ENCODE measurements at places on chromosomes 2 and 18.

- no peak for DNase-seq
Observed at GRCh38 chr18:2102022-2102421, 469.3 kb downstream of the METTL4 start.

DNA sequence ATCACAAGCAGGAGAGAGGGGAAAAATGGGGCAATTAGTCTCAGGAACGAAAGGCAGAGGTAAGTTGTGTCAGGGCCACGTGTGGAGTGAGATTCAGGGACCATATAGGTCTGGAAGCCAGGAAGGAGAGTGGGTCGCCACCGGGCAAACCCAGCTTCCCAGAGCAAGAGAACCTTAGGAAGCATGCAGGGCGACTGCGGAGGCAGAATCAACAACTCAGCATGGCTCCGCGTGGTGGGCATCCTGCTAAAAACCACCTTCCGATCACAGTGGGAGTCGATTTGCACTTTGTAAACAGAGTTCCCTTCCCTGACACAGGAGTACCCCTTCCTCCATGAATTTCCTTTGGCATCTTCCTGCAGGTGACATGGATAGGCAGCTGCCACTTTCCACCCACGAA is 114.6 kb downstream of the TTC32 start:
- no peak for DNase-seq

- no peak for DNase-seq
Observed at GRCh38 chr18:61334951-61335683, 1.9 kb downstream of the CDH20 start.

DNA sequence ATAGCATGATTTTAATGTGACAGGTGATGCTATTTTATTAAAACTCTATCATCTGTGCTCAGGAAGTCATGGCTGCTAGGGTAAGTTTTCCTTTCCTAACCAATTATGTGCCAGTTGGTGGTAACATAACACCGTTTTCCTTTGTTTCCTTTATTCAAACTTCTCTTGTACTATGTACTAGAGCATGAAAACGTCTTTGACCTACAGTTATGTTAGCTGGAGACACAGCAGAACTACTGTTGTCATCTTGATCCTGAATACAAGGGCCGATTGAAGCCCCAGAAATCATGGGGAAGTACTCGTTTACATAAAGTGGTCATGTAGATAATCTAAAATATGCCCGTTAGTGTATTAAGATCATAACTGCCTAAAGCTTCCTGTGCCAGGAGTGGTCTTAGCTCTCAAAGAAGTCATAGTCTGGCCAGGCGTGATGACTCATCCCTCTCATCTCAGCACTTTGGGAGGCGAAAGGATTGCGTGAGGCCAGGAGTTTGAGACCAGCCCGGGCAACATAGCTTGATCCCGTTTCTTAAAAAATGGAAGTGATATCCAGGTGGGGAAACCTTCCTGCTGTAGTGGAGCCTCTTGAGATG is 20.5 kb downstream of the NEDD4L start:
- DNase-seq = no peak

DNA sequence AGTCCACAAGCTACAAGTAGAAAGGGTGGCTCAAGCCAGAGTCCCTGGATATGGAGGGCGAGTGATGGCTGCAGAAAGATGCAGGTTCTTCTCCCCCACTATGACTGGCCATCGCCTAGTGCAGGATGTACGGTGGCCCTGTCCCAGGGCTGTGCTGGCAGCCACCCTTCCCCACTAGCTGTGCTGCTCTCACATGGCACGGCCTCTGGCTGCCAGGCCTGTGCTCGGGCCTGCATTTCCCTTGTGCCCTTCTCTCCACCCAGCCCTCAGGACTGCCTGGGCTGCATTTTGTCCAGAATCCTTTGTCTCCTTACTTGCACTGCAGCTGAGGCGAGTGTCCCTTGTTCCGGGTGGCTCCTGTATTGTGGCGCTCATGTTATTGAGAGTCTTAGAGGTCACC is 1.6 kb upstream of the RAMP1 start:
- no peak for DNase-seq

GRCh38 chr2:55247025-55247424 is 14.5 kb downstream of the RPS27A start:
- DNase-seq = no peak

DNA sequence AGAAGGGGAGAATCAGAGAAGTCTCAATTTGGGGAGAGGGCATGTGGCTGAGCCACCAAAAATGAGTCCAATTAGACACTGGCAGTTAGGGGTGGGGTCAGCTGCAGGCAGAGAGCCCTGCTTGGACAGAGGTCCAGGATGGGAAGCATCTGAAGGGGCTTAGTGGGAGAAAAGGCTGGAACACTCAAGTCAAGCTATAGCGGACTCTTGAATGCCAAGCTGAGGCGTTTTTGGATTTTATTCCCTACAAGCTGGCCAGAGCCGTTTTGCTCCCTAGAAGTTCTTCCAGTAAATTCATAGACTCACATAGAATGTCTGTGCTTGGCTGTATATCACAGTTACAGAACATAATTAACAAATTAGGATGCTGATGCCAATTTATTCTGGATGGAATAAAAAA is 172.8 kb downstream of the ACOXL start:
- no peak for DNase-seq

DNA sequence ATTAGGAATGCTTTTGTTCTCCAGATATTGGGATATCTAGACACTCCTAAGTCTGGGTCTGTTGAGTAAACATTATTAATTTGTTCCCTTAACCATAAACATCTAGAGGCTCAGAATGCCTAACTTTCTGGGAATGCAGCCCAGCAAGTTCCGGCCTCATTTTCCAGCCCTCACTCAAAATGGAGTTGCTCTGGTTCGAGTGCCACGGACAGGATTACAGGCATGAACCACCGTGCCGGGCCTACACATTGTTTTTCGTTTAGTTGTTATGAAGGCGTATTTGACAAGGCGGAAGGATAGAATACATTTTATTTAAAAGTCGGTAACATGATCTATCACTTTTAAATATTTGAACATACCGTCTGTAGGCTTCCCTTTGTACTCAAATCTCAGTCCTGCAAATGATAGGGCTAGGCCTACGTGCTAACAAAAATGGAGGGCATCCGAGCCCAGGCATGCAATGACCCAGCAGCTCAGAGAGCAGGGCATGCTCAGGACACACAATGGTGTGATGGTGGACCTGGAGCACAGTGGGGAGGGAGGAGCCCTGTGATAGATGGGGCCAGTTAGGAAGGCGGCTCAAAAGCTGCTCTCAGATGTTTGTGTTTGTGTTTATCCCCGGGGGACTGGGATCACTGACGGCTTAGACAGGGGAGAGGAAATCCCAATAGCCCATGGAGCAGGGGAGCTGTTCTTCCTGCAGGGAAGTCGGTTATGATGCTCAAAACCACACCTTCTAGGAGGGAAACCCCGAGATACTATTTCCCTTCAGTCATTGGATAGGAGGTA is 2.9 kb upstream of the SCYGR1 start:
- DNase-seq = no peak

- no peak for DNase-seq
Observed at GRCh38 chr18:12839526-12840196, 44.4 kb downstream of the PTPN2 start.

GRCh38 chr2:44075541-44075940 is 79.8 kb upstream of the LRPPRC start:
- DNase-seq = no peak

DNA sequence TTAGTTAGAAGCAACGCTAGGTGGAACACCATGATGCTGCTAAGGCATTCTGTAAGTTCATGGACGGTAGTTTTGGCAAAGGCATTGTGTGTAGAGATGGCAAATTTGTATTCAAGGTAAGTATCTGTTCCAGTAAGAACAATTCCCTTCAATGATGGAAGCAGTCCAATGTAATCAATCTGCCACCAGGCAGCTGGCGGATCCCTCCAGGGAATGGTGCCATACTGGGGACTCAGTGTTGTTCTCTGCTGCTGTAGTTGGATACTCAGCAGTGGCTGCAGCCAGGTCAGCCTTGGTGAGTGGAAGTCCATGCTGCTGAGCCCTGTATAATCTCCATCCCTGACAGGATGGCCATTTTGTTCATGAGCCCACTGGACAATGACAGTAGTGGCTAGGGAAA is 62.8 kb downstream of the ARL6IP6 start:
- DNase-seq = no peak

DNA sequence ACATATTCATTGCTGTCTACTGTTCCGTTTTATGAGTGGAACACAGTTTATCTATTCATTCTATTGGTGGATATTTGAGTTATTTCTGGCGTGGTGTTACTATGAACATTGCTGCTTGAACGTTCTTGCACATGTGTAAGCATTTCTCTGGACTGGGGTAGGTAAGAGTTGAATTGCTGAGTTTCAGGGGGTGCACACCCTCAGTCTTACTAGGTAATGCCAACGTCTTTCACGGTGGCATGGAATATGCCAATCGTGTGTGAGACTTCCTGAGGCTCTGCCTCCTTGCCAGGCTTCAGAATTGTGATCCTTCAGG is 56.4 kb upstream of the TXNDC2 start:
- DNase-seq = no peak

- no peak for DNase-seq
Observed at GRCh38 chr2:120331903-120332302, 14.0 kb upstream of the INHBB start.

GRCh38 chr18:61856678-61857077 is 36.1 kb downstream of the RNF152 start:
- DNase-seq = no peak

GRCh38 chr2:109594246-109594885 is 19.4 kb downstream of the SEPTIN10 start:
- DNase-seq = no peak

- DNase-seq = no peak
Observed at GRCh38 chr2:219636941-219637841, 9.8 kb downstream of the SLC4A3 start.

- no peak for DNase-seq
Observed at GRCh38 chr2:6764968-6765723, 100.6 kb downstream of the CMPK2 start.

DNA sequence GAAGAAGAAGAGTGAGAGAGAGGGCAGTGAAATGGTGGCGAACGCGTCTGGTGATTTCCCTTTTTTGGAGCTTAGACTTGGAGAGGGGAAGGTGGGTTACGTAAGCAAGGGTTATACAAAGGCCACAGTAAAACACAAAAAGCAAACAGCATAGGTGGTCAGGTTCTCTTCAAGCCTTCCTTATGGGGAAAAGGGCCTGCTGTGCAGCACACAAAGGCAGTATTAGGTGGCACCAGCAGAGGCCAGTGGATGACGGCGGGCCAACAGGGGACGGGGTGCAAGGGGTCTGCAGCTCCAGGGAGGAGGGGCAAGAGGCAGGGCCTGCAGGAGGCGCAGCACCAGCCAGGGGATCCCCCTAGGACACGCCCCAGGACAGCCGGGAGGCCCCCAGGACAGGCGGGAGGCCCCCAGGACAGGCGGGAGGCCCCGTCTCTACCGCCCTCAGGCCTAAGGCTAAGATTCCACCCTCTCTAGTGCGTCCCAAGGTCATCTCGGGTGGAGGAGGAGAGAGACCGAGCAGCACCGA is 32.6 kb upstream of the NPC1 start:
- DNase-seq = no peak

DNA sequence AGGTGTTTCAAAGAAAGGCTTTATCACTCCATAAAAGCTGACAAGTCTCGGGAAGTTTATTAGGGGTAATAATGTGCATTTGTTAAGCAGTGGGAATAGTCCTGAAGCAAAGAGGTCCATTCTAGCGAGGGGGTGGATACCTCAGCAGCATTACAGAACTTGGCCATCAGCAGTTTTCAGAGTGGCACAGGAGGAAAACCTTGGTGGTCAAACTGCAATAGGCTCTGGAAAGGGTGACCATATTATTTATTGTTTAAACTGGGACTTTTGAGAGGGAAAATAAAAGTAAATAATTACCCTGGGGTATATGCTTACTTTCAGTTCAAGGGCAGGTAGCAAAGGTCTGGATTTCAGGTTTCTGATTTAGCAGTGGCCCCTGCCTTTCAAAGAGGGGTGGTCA is 115.5 kb upstream of the KLHL14 start:
- DNase-seq = no peak

DNA sequence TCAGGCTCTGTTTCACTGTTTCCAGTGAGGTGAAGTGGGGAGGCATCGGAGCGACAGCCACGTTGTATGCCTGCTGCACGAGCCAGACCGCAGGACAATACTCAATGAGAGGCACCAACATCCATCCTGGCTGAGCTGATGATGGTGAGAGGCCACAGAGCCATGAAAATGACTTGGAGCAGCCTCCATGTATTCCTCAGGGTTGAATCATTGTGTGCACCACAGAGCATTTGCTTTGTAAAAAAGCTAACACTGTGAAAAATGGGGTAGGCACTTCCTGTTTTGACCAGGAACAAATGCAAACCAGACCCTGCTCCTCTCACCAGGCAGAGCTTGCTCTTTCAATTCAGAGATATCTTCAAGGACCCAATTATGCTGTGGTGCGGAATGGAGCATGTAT is 87.2 kb downstream of the LPIN1 start:
- peak; percentile 37 for DNase-seq
